A549 treated with ZK216348 at 1 μM for 4 hours (cell line): ENCODE measurements at places on chromosomes 6 and 20. TPM values are rescaled to one million over a fixed set of nuclear protein-coding genes. Genes with fewer than 3 reads are reported as not detected.

Gene PDYN
- not detected in 5 replicates for total RNA-seq

Gene SOX18
- 1.4 to 3.4 TPM (median 2.6 TPM) in 5 replicates for total RNA-seq

Gene MYBL2
- total RNA-seq = 66.0 to 82.8 TPM (median 79.5 TPM) in 5 replicates

Gene MUC22
- total RNA-seq = 0.02 TPM in 1 of 5 replicates, not detected in the others

Gene PROKR2
- not detected in 5 replicates for total RNA-seq

Gene TRIM31
- total RNA-seq = 1.1 to 1.3 TPM (median 1.1 TPM) in 5 replicates

Gene TREM1
- total RNA-seq = 0.36 to 0.58 TPM in 2 of 5 replicates, not detected in the others

Gene GMDS
- total RNA-seq = 7.5 to 10.8 TPM (median 9.0 TPM) in 5 replicates

Gene TENT5A
- total RNA-seq = 0.92 to 1.2 TPM (median 1.0 TPM) in 5 replicates

Gene APOM
- total RNA-seq = 2.2 to 3.7 TPM (median 3.5 TPM) in 5 replicates

Gene RAET1G
- 7.7 to 10.6 TPM (median 9.8 TPM) in 5 replicates for total RNA-seq

Gene TAB2
- total RNA-seq = 20.0 to 32.3 TPM (median 26.5 TPM) in 5 replicates

Gene RFX6
- not detected in 5 replicates for total RNA-seq

Gene PPIL6
- total RNA-seq = 0.81 to 4.4 TPM (median 2.0 TPM) in 5 replicates

Gene PNLDC1
- total RNA-seq = 0.14 to 0.17 TPM in 2 of 5 replicates, not detected in the others

Gene GTF2H4
- total RNA-seq = 15.2 to 23.2 TPM (median 17.3 TPM) in 5 replicates

Gene CYP24A1
- 126 to 294 TPM (median 272 TPM) in 5 replicates for total RNA-seq

Gene OR2B6
- total RNA-seq = 0.15 to 0.62 TPM in 2 of 5 replicates, not detected in the others

Gene KHDC1
- 2.4 to 4.2 TPM (median 3.5 TPM) in 5 replicates for total RNA-seq
